Upper lobe of right lung (tissue), 1 donor: ENCODE measurements at places on chromosomes 3 and 15. TPM values are rescaled to one million over a fixed set of nuclear protein-coding genes. Genes with fewer than 3 reads are reported as not detected.
A peak's percentile ranks its signal among the peaks of the same experiment; 100 is the strongest.

The LPP gene
- total RNA-seq = 191 TPM

The INSYN1 gene
- total RNA-seq = 6.2 TPM

The STX19 gene
- total RNA-seq = 2.8 TPM

The CDCP1 gene
- total RNA-seq = 19.1 TPM

The DNAH12 gene
- total RNA-seq = 0.52 TPM

The DVL3 gene
- total RNA-seq = 54.1 TPM

The APEH gene
- 88.5 TPM for total RNA-seq

The SCN10A gene
- not detected for total RNA-seq

GRCh38 chr3:141104151-141104821, 53.1 kb downstream of the SPSB4 start:
- peak; percentile 71 for DNase-seq

GRCh38 chr3:144942093-144942837, 970.6 kb downstream of the DIPK2A start:
- no peak for DNase-seq

- peak; percentile 90 for DNase-seq
These were observed 4.0 kb downstream of the CCDC51 start for GRCh38 chr3:48435774-48436476.

GRCh38 chr3:197951392-197951990, 1.5 kb downstream of the RPL35A start:
- no peak for DNase-seq

DNA sequence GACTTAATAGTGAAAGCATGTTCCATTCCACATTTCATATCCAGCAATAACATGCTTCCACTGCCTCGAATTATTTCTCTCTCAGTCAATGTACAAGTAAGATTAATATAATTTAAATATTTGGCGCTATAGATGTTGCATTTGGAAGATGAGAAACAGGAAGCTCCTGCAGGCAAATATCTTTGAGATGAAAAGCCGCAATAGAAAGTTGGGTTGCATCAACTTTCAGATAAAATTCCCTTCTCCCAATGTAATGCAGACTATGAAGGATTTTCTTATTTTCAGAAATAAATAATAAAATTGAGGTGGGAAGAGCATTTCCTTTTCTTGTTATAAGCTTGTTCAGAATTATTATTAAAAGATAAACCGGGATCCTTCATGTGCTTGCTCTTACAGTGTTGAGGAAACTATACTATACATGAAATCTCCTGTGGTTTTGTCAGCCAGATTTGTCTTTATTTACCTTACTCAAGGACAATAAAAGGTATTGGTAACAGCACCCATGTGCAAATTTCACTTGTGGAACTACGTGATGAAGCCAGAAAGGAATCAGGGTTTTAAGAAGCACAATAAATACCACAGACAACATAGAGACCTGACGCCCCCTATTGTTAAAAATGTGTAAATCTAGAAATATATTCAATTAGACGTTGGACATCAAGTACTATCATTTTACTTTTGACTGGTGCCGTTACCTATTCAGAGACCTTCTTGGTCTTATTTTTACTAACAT, 307.0 kb downstream of the ARPP21 start:
- no peak for DNase-seq

- DNase-seq = no peak
These were observed 40.1 kb downstream of the RPN1 start for GRCh38 chr3:128610451-128611070.

DNA sequence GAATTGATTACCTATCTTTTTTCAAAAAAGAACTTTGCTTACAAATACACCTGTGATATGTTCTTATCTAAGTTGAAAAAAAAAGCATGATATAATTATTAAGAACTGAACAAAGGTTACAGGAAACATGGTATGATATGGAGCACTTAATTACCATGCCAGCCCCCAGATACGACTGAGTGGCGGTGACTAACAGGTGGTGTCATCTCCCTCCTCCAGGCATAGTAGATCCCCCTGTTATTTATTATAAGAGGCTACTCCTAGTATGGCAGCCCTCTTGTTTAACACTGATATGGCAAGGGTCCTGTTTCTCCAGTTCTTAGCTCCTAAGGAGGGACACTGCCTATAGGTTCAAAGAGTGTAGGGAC, 31.0 kb upstream of the TM4SF4 start:
- no peak for DNase-seq

DNA sequence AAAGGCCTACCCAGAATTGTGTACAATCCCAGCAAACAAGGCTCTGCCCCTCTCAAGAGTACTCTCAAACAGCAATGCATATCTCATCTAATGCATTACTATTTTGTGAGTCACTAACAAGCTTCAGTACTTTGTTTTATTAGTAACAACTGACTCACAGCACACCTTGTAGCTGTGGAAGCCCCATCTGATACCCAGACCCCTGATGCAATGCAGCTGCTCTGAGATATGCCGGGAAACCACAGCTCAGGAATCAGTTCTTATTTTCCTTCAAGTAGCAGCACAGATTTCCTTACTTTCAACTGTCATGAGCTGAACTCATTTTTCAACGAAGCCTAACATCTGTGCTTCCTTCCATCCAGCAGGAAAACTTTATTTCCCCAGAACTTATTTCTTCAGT, 37.8 kb downstream of the CCNL1 start:
- DNase-seq = no peak

DNA sequence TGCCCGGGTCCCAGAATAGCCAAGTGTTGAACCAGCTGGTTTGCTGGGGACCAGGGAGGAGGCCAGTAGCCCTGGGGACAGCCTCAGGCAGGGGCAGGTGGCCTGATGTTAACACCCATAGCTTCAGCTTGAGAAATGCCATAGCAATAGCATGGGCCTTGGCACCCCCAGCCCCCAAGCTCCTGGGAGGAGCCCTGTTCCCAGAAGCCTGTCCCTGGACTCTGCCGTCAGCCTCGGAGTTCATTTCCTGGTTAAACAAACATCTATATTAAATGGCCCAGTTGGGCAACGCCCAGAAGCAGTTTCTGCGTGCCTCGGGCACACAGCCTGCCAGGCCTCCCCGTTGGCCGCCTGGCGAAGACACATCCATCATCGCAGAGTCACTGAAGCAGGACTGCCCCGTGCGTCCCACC, 58.2 kb downstream of the FGD5 start:
- DNase-seq = no peak

DNA sequence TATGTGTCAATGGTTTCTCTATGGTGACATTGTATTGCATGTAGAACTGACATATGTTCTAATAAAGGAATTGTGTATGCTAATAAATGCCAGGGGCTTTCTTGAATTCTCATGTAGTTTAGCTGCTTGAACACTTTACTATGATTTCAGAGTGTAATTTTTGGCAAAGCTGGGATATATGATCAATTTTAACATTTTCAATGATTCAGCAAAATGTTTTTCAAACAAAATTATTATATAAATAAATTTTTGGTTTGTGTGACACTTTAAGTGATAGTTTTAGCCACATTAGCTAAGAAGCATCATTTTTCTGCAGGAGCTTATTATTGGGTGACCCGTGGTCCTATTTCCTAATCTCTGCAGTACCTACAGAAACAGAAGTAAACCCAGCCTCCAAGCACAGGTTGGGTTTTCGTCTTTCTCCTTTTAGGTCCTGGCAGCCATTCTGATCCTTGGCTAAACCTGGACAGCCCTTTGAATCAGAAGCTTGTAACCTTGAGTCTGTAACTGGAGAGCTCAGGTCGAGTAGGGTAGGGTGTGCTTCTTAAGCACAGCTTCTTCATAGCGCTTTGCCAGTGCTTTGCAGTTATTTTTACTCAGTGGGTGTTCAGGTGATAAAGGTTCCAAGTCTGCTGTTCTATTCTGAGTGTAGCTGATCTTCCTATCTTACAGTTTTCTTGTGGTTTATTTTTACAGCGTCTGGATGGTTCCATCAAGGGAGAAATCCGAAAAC, 74.2 kb downstream of the CHD2 start:
- no peak for DNase-seq

- no peak for DNase-seq
These were observed 13.4 kb downstream of the B4GALT4 start for GRCh38 chr3:119227070-119227850.

DNA sequence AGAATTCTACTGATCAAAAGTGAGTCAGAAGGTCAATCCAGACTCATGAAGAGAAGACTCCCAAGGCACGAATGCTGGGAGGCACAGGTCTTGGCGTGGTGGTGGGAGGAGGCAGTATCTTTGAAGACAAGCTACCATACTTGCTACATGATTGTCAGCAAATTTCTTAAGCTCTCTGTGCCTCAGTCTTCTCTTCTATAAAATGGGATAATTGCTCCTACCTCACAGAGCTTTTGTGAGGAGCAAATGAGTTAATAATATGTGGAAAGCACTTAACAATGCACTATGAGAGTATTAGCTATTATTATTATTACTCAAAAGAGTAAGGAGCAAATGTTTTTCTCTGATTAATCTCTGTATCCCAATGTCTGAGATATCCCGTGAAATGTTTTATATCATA, 36.2 kb downstream of the EHD4 start:
- no peak for DNase-seq

GRCh38 chr3:117117188-117117936, 407.8 kb downstream of the TUSC7 start:
- no peak for DNase-seq

DNA sequence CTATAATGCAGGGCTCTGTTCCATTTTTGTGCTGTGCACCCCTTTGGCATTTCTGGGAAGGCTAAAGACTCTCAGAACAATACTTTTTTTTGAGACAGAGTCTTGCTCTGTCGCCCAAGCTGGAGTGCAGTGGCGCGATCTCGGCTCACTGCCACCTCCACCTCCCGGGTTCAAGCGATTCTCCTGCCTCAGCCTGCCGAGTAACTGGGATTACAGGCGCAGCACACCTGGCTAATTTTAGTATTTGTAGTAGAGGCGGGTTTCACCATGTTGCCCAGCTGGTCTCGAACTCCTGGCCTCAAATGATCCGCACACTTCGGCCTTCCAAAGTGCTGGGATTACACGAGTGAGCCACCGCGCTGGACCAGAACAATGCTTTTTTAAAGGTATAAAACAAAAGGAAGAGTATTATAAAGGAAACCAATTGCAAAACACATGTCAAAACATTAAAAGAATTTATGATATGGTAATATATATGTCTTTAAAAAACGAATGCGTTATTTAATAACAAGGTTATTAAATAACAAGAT, 999 bp downstream of the SQOR start:
- DNase-seq = no peak
